Glomerular endothelial cell (primary cell): ENCODE measurements at places on chromosomes 1 and 21. TPM values are rescaled to one million over a fixed set of nuclear protein-coding genes. Genes with fewer than 3 reads are reported as not detected.

The SLC45A1 gene
- 2.2 and 2.7 TPM in 2 replicates for total RNA-seq

The CYP4X1 gene
- 1.6 TPM in 1 of 2 replicates, not detected in the other for total RNA-seq

The CPLANE2 gene
- total RNA-seq = 2.7 and 4.1 TPM in 2 replicates

The ZYG11A gene
- 0.35 and 0.73 TPM in 2 replicates for total RNA-seq

The ROR1 gene
- 20.7 and 28.5 TPM in 2 replicates for total RNA-seq

The TIAM1 gene
- total RNA-seq = 5.4 and 6.1 TPM in 2 replicates

The S100A12 gene
- not detected in 2 replicates for total RNA-seq

The C1orf94 gene
- not detected in 2 replicates for total RNA-seq

The CAPZA1 gene
- total RNA-seq = 233 and 259 TPM in 2 replicates

The OR14I1 gene
- not detected in 2 replicates for total RNA-seq

GRCh38 chr1:28371010-28371377, 1.5 kb downstream of the PHACTR4 start:
- DNase-seq = no peak

GRCh38 chr21:37767984-37768383, 148.3 kb downstream of the KCNJ6 start:
- DNase-seq = no peak

DNA sequence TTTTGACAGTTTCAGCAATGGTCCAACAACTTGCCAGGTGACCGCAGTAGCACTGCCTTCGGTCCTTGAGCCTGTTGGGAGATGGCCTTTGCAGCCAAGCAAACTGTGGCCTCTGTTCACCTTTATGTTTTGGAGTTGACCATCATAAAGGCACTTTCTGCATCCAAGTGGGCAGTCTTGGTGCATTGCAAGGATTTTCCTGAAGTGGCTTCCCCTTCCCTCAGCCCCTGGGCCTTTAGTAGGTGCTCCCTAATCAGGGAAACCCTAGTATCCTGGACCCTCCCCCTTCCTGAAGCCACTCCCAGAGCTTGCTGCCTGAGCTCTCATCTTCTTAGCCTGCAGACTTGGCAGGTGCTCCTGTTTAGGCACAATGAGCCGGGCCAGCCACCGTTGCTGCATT, 140.2 kb downstream of the TRABD2B start:
- DNase-seq = no peak

GRCh38 chr1:83849191-83850061, 149.5 kb downstream of the TTLL7 start:
- DNase-seq = no peak

GRCh38 chr1:94542088-94542870, 720 bp upstream of the F3 start:
- DNase-seq = no peak

DNA sequence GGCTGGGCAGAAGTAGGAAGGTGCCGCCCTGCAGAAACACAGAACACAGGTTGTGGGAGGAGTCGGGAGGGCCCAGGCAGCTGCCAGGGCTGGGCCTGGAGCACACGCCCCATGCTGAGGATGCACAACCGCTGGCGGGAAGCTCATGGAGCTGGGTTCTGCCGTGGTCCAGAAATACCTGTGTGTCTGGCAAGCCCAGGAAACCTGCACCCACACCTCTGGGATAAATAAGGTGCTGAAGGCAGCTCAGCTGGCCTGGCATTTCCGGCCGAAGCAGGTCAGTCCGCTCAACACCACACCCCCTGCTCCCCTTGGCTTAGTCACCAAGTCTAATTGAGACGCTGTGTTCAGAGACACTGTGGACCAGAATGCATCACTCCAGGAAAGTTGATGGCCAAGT, 32.1 kb downstream of the CTNNBIP1 start:
- DNase-seq = no peak

- DNase-seq = no peak
Measured at GRCh38 chr1:53934170-53934765, 11.2 kb downstream of the IFT25 start.

- DNase-seq = no peak
Measured at GRCh38 chr1:57420981-57421785, 2.7 kb downstream of the DAB1 start.

DNA sequence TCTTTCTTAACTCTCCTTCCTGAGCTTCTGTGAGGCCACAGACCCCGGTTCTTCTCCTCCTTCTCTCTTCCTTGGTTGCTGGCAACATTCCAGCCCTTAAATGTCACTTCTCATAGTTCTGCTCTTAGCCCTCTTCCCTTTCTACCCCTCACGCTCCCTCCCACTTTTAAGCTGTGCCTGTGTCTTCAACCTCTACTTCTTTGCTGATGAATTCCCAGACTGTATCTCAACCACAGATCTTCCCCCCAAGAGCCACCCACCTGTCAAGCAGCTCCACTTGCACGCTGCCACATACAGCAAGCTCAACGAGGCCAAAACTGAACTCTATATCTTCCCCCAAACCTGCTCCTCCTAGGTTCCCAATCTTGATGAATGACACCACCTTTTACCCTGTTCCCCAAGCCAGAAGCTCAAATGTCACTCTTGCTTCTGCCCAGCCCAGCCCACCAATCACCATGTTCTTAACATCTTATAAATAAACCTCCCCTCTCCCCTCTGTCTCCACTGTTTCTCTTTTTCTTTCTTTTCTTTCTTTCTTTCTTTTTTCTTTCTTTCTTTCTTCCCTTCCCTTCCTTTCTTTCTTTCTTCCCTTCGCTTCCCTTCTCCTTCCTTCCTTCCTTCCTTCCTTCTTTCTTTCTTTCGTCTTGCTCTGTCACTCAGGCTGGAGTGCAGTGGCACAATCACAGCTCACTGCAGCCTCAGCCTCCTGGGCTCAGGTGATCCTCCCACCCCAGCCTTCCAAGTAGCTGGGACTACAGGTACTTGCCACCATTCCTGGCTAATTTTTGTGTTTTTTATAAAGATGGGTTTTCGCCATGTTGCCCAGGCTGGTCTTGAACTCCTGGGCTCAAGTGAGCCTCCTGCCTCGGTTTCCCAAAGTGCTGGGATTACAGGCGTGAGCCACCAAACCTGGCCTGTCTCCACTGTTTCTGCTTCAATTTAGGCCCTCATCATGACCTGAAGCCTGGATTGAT, 19.8 kb upstream of the PTP4A2 start:
- DNase-seq = no peak

GRCh38 chr1:237875291-237875690, 15.4 kb downstream of the ZP4 start:
- no peak for DNase-seq

DNA sequence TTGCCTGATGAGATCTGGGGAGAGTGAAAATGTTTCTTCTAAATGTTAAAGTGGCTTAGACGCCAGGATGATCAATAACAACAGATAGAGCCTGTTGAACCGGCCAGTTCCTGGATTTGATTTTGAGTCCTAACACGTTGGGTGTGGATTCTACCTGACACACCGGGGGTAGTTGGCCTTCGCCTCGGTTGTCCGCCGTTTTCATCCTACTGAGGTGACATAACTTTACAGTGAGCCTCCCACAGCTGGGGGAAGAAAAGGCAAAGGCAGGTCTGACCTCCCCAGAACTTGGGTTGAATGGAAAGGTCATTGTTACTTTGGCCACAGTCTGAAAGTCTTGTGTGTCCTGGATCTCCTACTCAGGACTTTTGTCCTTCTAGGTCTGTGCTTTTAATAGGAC, 1.1 kb downstream of the PGD start:
- DNase-seq = no peak

- DNase-seq = no peak
Measured at GRCh38 chr1:151133018-151133806, 13.2 kb downstream of the SEMA6C start.

- no peak for DNase-seq
Measured at GRCh38 chr1:202165267-202165941, 5.0 kb upstream of the PTPN7 start.

GRCh38 chr1:35936838-35937237, 5.9 kb downstream of the AGO3 start:
- no peak for DNase-seq

GRCh38 chr1:34865981-34866761, 6.6 kb upstream of the SMIM12 start:
- no peak for DNase-seq

DNA sequence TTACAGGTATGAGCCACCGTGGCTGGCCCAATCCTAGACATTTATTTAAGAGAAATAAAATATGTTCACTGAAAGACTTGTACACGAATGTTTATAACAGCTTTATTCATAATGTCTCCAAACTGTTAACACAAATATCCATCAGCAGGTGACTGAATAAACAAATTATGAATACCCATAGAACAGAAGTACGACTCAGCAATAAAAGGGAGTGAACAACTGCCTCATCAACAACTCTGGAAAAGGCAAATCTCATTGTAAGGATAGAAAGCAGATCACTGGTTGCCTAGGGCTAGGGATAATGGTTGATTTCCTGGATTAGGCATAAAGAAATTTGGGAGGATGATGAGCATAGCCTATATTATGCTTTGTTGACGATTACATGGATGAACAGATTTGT, 41.7 kb downstream of the GABPA start:
- DNase-seq = no peak

- no peak for DNase-seq
Measured at GRCh38 chr1:182779530-182779929, 10.0 kb upstream of the NPL start.

DNA sequence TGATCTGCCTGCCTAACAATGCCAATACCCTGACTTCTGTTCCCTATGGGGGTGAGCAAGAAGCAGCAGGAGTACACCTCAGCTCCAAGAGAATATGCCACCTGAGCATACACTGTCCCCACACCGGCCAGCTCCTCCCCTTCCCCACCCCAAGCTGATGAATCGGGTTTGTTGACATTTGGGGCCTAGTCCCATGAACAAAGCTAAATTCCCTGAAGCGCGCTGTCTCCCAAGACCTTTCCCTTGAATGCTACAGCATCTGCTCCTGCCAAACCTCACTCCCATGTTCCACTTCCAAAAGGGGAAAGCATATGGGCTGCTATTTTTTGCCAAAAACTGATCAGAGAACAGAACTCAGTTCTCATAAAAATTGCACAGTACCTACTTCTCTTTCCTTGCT, 220.4 kb upstream of the CAMK1G start:
- no peak for DNase-seq

GRCh38 chr21:44399955-44400790, 46.8 kb downstream of the TRPM2 start:
- no peak for DNase-seq

DNA sequence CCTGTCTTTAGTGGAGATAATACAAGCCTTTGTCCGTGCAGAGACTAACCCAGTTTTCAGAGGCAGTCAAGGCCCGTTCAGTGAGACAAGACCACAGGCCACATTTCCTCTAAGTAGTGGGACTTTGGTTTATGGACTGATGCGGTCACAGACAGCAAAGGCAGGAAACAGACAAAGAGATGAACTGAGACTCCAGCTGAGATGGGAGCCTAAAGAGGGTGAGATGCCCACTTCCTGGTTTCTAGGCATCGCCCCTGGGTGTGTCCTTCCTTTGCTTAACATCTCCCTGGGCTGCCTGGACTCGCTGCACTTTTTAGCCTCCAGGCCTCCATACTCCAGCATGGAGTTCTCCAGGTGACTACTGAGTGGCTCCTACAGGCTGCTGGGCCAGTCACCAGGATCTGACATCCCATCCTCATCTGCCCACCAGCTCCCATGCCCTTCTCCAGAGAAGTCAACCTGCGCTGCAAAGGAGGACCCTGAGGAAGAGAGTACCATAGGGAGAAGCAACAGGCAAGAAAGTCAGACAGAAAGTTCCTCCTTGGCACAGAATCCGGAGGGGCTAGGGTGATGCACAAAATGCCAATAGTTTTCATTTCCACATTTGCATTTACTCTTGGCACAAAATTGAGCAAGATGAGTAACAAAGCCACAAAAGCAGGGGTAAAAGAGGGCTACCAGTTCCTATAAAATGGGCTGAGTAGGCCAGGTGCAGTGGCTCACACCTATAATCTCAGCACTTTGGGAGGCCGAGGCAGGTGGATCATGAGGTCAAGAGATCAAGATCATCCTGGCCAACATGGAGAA, 15.1 kb downstream of the THEMIS2 start:
- DNase-seq = no peak
